ENCODE measurements at places on chromosomes 16 and 17.

- DNase-seq, result no peak
Measured at GRCh38 chr17:29630630-29631193, 8.0 kb upstream of the CORO6 start.

DNA sequence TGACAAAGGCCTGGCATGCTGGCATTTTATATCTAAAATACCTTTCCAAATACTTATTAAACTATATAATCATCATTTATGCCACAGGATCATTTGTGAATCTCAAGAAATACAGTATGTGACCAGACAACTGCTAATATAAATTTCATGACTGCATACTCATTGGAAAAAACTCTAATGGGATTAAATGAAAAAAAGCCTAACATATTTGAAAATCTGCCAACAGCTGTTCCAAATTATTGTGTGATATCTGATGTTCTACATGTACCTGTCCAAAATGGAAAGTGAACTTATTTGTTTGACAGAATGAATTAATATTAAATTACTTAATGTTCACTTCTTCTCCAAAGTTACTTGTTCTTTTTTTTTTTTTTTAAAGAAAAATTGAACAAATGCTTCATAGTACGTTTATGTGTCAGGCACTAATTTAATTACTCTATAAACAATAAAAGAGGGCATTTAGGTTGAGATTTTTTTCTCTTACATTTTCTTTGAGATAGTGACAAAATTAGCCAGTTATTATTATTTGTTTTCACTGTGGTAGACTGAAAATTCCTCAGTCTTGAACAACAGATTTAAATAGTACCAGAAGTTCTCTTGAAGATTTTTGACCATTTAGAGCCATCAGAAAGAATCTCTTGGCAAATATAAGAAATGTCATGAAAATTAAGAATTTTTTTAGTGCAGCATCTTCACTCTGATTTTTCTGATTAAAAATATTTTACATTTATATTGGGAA lies 114.0 kb downstream of the FTO start:
- DNase-seq, result no peak

DNA sequence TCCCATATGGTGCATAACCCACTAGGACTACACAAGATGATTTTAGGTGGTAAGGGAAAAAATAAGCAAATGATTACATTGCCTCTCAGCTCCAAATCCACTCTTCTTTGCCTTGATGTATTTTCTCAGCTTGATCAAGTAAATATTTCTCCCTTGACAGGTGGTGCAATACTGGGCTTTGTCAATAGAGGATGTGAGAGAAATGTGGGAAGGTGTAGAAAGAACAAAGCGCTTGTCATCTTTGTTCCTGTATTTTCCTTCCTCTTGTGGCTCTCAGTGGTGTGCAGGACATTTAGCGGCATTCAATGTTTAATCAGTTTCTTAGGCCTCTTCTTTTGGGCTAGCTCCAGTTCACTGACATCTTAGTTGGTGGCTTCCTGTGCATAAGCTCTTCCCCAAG lies 1165.8 kb upstream of the GOT2 start:
- no peak for DNase-seq

GRCh38 chr17:34154961-34155730 lies 99.9 kb upstream of the CCL2 start:
- DNase-seq, result no peak

- no peak for DNase-seq
Measured at GRCh38 chr17:13508896-13509295, 92.8 kb downstream of the HS3ST3A1 start.

- no peak for DNase-seq
Measured at GRCh38 chr17:29136998-29137730, 43.0 kb downstream of the MYO18A start.

GRCh38 chr16:66858740-66859396 lies 14.7 kb downstream of the CA7 start:
- DNase-seq, result no peak

DNA sequence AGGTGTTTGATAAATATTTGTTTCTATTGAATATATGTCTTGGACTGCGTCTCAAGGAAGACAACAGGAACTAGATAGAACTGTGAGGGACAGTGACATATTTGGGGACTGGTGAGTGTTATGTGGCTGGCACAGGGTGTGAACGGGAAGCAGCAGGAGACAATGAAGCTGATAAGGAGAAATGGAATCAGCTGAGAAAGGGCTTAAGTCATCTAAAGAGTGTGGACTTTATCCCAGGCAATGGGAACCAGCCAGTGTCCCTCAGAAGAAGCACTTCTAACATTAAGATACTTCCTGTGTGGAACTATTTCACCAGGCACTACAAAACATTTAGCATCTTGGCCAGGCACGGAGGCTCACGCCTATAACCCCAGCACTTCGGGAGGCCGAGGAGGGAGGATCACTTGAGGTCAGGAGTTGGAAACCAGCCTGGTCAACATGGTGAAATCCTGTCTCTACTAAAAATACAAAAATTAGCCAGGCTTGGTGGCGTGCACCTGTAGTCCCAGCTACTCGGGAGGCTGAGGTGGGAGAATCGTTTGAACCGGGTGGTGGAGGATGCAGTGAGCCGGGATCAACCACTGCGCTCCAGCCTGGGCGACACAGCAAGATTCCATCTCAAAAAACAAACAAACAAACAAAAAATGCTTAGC lies 41.2 kb downstream of the ARHGAP17 start:
- no peak for DNase-seq

DNA sequence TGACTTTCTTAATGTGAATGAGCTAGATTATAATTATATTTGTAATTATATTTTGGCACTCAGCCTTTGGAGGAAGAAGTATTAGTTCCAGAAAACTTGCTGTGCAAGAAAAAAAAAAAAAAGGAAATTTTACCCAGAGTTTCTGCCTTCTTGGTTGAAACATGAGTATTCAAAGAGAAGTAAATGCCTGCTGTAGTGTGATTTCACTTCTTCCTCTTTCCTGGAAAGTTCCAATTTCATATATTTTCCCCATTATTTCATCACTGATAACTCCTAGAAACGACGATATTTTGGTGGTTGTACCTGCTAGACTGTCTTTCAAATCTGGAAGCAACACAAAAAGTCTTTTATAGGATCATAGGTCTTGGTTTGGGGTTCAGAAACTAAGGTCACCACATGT lies 20.4 kb upstream of the MPHOSPH6 start:
- no peak for DNase-seq

DNA sequence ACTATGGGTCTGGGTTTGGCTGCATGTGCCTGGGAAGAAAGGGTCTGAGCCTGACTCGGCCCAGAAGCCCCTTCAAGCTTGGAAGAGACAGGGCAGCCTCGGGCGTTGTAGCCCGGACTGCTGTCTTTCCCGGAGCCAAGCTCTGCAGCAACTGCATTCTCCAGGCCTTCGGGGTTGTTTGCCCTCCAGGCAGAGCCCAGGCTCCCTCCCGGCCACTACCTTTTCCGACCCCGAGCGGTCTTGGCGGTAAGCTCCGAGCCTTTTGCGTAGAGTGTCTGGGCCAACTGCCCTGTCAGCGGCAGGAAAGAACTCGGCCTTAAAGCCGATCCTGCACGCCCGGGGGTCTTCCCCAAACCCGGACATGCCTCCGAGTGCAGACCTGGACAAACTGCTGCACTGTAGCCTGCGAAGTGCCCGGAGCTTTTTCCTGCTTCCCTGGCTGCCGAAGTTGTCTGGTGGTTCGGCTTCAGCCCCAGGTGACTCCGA lies 1.3 kb downstream of the LHX1 start:
- DNase-seq, result no peak

DNA sequence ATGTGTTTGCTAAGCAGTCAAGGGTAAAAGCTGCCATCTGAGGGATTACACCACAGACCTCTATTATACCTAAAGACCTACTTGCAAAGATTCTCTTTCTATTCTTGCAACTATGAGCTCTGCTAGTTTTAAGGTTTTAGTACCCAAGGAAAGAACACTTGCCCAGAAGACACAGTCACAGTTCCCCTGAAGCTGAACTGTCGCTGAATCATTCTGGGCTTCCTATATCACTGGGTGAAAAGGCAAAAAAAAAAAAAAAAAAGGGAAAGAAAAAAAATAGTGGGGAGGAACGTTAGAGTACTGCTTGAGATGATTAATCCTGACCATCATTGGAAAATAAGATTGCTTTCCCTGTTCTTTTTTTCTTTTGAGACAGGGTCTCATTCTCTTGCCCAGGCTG lies 37.9 kb downstream of the LYRM1 start:
- DNase-seq, result no peak

DNA sequence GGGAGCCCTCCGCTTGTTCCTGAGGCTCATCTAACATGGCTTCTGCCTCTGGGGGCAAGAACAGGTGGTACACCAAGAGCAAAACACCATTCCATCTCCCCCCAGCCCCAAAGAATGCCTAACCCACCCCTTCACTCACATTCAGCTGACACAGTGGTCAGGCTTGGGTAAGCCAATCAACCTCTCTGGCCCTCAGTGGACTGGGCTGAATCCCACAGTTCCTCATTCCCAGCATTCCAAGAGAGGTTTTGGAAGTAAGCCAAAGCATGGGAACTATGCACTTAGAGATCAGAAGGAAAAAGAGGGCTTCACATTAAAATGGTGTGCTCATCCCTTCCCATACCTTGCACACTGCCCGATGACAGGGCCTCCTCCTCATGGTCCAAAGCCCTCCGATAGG lies 7.8 kb downstream of the PIGS start:
- no peak for DNase-seq
